ENCODE measurements at places on chromosomes 3 and 15.
A peak's percentile ranks its signal among the peaks of the same experiment; 100 is the strongest.

GRCh38 chr3:74630602-74631001 is 16.1 kb upstream of the CNTN3 start:
- no peak for DNase-seq

- no peak for DNase-seq
Observed at GRCh38 chr3:78507196-78507984, 1260.4 kb downstream of the ROBO1 start.

- DNase-seq = no peak
Observed at GRCh38 chr3:133441867-133442270, 42.0 kb downstream of the BFSP2 start.

GRCh38 chr3:158108445-158108985 is 1.4 kb upstream of the RSRC1 start:
- no peak for DNase-seq

DNA sequence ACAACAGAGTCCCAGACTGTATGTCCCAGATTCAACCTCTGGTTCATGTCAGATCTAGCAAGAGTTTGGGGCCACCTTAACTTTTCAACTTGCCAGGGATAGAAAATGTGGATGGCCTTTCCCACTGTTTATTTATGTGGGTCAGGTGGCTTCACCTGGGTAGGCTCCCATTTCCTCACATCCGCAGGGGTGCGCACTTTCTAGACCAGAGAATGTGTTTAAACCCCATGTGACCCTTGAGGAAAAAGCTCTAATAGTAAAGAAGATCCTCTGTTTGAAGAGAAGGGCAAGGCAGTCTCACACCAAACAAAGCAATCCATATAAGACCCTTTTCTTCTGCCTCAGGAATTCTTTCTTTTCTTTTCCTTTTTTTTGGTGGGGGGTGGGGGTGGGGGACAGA is 167.2 kb upstream of the TSC22D2 start:
- DNase-seq = no peak

DNA sequence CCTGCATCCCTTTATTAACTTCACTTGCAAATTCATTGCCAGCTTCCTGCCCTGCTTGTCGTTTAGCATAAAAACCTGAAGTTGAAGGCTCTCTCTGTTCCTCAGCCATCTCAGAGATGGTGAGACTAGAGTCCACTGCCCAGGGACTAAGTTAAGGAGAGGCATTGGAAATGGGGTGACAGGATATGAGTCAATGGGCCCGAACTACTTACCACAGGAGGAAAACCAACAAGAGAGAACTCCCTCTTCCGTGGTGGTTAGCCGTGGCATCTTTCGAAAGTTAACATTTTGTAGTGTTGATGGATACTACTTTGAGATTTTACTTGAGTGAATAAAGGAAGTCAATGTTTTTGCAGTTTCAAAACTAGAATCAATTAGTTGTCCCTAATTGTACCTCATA is 65.3 kb downstream of the LRTM1 start:
- no peak for DNase-seq

DNA sequence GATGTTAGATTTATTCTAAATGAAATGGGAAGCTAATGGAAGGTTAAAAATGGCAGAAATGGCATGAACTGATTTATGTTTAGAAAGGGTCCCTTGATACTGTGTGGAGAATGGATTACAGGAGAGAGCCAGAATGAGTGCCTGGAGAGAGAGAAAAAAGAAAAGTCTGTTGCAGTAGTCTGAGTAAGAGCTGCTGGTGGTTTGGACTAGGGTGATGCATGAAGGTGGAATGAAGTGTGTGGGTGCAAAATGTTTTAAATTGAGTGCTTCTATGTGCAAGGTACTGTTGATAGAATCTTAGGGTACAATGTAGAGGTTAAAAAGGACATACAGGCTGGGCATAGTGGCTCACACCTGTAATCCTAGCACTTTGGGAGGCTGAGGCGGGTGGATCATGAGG is 11.4 kb upstream of the MGA start:
- DNase-seq = no peak

- DNase-seq = no peak
Observed at GRCh38 chr15:90921887-90922286, 10.5 kb downstream of the HDDC3 start.

- no peak for DNase-seq
Observed at GRCh38 chr3:70464465-70464864, 152.0 kb upstream of the MDFIC2 start.

DNA sequence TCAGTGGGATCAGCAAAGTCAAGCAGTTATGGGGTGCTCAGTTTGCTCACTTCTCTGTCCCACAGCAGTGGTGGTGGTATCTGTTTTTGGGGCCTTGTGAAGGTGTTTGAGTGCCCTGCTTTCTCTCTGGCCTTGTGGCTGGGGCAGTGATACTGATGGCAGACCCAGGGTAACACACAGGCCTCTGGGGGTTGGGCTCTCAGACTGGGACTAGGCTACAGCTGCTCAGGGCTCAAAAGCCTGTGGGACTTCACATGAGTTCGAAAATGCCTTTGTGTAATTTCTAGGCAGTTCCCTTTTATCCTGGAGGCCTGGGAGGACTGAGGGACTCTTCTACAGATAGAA is 75.3 kb downstream of the STXBP5L start:
- DNase-seq = no peak

DNA sequence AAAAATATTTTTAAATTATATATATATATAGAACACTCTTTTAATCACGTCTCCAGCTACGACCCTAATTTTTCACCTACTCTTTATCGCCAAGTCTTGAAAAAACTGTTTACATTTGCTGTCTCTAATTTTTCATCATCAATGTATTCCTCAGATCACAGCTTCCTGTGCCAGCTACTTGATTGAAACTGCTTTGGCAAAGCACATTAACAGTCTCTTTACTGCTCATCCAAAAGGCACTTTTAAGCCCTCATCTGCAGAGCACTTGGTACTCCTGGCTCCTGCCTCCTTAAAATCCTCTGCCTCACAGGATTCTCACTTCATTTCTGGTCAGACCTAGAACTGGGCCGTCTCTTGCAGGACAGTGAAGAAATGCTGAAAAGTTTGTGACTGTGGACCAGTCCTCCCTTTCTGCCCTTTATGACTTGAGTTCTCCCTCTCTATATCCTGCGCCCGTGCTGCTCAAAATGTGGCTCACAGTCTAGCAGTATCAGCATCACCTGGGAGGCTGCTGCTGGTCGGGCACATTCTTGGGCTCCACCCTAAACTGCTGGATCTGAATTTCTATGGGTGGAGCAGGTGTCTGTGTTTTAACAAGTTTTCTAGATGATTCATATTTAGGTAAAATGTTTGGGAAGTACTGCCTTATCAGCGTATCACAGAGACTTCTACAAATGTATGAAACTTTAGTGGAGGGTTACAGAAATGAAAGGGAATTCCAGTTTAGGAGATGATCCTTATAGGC is 196.8 kb downstream of the ADAMTSL3 start:
- DNase-seq = no peak

- peak; percentile 97 for DNase-seq
Observed at GRCh38 chr3:175149675-175150074, 290.5 kb downstream of the NAALADL2 start.

DNA sequence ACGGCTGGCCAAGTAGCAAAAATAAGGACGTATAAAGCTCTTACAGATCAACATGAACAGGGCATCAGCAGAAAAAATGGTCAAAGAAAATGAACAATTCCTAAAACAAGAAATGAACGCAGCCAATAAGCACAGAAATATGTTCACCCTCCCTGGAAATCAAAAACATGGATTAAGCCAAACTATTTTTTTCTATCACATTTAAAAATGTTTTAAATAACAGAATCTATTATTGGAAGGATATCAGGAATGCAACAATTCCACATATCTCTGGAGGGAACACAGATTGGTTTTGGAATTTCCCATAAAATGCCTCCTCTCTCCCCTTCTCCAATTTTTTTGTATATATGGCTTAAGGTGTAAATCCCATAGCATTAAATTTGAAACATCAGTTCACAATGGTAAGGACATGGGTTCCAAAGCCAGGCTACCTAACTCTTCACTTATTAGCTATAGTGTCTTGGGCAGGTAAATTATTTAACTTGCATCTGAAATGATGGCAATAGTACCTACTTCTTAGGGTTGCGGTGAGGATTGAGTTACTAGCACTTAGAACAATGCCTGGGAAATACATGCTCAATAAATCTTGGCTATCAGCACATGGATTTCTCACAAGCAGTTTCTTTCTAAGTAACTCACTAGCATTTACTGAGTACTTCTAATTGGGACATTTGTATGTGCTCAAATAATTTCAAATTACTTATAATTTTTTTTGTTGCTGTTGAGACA is 10.1 kb downstream of the UACA start:
- DNase-seq = no peak

- DNase-seq = no peak
Observed at GRCh38 chr3:39783680-39784079, 25.7 kb upstream of the MYRIP start.
